ENCODE measurements at places on chromosomes 1 and 21.

GRCh38 chr1:192311281-192311680 is 5.5 kb upstream of the RGS21 start:
- no peak for DNase-seq

DNA sequence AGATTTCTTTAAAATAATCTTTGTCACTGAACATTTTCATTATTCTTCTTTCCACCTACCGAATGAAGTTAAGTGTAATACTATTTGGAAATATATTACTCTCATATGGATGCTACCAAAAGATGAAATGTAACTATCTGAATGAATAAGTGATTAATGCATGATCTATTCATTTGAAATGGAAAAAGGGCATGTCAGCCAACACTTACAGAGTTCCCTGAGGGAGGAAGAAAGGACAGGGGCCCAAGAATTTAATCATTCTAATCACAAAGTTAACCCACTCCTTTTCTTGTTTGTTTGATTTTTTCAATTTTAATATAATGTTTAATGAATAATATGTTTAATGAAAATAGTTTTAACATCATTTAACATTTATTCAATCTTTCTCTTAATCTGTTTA is 129.4 kb downstream of the ZC3H11B start:
- no peak for DNase-seq

- no peak for DNase-seq
These were observed 6.4 kb downstream of the TRIM63 start for GRCh38 chr1:26060832-26061574.

DNA sequence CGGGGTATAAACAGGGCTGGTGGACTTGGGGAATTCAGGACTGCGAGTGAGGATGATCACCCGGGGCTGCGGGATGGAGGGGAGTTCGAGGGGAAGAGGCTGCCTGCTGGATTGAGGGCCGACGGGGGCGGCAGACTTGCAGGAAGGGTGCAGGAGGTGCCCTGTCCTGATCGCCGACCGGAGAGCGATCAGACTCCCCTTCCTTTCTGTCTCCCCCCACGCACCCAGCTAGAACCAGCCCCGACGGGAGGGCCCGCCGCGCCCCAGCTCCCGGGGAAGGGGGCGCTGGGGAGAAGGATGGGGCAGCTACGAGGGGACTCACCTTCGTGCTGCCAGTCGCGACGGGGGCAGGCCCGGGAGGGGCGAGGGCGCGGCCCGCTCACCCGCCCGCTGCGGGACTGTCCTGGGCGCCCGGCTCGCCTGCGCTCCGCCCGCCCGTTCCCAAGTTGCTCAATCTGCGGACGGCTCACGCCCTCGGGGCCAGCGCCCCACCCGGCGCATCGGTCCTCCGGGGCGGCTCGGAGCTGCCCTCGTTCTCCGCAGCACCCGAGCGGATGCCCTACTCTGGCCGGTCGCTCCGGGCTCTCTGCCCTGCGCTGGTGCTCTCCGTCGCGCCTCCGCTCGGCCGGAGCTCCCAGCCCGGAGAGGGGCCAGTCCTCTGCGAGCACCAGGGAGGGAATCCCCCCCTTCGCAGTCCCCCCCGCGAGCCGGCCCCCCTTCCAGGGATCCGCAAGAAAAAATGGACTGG is at the start of gene RSPO1:
TSS of gene RSPO1 (minus strand) at position 649 of the 748 bp plus-strand sequence. CDS start 5,231 bp downstream, outside the sequence.
- DNase-seq: no peak

DNA sequence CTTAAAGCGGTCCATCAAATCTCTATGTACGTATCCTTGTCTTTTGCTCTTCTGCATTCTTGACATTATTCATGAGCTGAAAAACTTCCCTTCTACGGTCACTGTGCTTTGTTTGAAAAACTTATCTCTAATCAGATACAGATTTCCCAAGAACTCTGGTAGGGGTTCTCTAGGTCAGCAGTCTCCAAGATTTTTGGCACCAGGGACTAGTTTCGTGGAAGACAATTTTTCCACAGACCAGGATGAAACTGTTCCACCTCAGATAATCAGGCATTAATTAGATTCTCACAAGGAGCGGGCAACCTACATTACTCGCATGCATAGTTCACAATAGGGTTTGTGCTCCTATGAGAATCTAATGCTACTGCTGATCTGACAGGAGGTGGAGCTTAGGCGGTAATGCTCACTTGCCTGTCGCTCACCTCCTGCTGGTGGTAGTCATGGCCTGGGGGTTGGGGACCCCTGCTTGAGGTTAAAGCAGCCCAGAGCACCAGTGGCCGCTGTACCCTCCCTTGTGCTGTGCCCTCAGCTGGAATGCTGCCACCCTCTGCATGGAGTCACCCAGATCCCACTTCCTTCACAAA is 30.8 kb downstream of the AK2 start:
- no peak for DNase-seq
